Iris pigment epithelial cell (primary cell): ENCODE measurements at places on chromosomes 11 and 22.
A peak's percentile ranks its signal among the peaks of the same experiment; 100 is the strongest.

GRCh38 chr11:93512073-93512475 lies 31.1 kb downstream of the SMCO4 start:
- DNase-seq, result no peak

GRCh38 chr11:85759915-85760314 lies 51.0 kb downstream of the SYTL2 start:
- peak; percentile 86 for DNase-seq

DNA sequence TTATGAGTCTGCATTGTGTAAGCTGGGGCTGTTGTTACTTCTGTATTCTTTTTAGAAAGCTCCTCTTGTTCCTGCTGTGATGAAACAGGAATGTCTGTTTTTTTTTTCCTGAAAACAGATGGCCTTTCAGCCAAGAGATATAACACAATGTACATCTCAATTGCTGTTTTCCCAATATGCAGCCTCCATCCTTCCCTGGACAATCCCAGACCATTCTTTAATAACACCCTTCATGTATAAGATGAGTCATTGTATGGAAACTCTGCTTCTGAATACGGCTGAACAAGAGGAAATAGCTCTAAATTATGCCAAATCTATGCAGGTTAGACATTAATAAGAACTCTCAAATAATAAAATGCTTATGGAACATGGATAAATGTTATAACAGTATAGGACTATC lies 60.2 kb upstream of the LRRC4C start:
- DNase-seq, result no peak

DNA sequence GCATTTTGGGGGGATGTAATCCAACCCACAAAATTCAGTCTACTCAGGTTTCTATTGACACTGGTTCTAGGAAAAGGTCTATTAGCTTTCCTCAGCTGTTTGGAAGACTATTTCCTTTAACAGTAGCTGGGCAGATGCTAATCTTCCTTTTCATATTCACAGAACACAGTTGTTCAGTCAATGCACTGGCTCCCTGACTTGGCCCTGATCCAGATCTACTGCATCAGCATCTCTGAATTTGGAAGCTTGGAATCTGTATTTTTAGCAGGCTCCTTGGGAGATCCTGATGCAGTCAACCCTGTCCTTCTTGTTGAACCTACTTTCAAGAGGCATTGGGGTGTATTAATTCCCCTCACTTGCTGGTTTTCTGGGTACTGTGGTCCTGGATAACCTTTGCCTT lies 6.3 kb downstream of the HTATIP2 start:
- DNase-seq, result no peak

DNA sequence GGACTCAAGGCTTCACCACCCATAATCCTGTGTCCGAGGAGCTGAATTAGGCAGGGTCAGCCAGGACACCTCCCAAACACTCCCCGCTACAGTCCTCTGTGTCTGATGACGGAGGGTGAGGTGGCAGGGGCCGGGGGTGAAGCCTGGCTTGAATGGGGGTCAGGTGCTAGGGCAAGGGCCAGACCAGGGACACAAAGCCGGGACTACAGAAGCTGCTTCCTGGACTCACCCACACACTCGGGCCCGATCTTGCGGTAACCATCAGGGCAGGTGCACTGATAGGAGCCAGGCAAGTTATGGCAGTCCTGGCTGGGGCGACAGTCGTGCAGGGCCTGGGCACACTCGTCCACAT lies 2.3 kb downstream of the EFEMP2 start:
- no peak for DNase-seq

GRCh38 chr11:108369064-108369463 lies 98.3 kb downstream of the C11orf65 start:
- peak; percentile 70 for DNase-seq

- no peak for DNase-seq
Observed at GRCh38 chr11:126176853-126177470, 34.5 kb downstream of the RPUSD4 start.

GRCh38 chr11:44915621-44916020 lies 35.1 kb downstream of the TP53I11 start:
- no peak for DNase-seq

GRCh38 chr22:32922186-32922585 lies 120.7 kb downstream of the TIMP3 start:
- no peak for DNase-seq

DNA sequence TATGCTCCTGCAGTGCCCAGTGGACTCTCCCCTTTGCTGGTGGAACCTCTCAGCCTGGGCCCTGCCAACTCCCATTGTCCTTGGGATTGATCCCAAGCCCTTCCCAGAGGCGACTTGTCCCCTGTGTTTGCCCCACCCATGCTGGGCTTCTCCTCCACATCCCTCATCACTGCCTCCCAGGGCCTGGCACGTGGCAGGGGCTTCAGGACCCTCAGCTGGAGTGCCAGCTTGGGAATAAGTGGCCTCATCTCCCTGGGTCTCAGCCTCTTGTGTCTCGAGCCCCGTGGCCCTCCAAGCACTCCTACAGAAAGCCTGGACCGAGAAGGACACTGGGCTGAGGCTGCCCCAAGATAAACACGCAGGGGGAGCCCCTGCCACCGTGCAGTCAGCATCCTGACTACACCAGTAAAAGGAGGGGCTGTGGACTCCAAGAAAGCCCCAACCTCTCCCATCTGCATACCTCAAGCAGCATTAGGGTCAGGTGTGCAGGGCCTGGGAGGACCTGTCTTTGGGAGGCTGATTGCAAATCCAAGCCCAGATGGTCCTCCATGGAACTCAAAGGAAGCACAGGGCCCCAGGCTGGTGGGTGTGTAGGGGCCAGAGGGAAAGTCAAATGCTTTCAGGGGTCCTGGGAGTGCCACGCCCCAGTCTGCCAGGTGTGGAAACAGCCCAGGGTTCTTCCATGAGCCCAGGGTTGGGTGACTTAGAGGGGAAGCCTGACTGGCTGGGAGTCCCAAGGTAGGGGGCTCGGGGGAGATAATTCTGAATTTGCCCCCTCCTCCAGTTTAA lies 9.5 kb upstream of the GNAZ start:
- no peak for DNase-seq

- DNase-seq, result peak; percentile 47
Observed at GRCh38 chr11:33478111-33478573, 221.0 kb downstream of the HIPK3 start.

DNA sequence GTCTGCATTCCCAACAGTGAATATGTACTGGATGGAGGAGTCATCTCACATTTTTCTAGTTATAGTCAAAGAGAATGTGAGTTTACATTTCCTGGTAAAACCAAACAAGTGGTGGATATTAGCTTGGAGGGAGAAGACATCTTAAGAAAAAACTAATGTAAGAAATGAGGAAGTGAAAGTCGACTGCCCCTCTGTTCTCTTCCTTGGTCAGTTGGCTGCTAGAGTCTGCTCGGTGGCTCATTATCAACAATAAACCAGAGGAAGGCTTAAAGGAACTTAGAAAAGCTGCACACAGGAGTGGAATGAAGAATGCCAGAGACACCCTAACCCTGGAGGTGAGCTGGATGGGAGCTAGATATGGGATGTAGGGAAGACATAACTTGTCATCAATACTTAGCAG lies 5.8 kb downstream of the SLC22A9 start:
- DNase-seq, result no peak

DNA sequence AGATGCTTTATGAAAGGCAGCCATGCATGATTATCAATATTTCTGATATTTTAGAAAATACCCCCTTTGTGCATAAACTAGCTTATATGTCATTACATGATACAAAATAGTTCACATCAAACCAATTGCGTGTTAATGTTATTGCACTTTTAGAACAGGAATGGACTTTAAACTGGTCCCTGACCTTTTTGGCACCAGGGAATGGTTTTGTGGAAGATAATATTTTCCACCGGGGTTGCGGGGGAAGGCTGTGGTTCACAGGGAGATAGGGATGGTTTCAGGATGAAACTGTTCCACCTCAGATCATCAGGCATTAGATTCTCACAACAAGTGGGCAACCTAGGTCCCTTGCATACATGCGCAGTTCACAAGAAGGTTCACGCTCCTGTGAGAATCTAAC lies 16.5 kb upstream of the LGR4 start:
- no peak for DNase-seq

DNA sequence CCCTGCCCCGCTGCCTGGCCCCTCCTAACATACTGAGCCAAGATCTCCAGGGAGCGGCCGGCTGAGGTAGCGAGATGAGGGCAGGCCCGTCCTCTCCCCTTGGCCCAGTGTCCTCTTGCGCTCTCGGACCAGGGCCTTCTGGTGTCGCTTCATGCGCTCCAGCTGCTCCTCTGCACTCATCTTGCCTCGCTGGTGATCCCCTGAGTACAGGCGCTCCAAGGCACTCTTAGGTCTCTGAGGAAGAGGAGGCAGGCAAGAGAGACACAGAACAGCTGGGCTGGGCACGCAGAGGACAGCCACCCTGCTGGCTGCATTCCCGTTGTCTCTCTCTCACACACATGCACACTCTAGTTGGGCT lies 50.6 kb downstream of the C11orf58 start:
- DNase-seq, result no peak

- no peak for DNase-seq
Observed at GRCh38 chr22:43412808-43413795, 1.3 kb downstream of the MPPED1 start.

DNA sequence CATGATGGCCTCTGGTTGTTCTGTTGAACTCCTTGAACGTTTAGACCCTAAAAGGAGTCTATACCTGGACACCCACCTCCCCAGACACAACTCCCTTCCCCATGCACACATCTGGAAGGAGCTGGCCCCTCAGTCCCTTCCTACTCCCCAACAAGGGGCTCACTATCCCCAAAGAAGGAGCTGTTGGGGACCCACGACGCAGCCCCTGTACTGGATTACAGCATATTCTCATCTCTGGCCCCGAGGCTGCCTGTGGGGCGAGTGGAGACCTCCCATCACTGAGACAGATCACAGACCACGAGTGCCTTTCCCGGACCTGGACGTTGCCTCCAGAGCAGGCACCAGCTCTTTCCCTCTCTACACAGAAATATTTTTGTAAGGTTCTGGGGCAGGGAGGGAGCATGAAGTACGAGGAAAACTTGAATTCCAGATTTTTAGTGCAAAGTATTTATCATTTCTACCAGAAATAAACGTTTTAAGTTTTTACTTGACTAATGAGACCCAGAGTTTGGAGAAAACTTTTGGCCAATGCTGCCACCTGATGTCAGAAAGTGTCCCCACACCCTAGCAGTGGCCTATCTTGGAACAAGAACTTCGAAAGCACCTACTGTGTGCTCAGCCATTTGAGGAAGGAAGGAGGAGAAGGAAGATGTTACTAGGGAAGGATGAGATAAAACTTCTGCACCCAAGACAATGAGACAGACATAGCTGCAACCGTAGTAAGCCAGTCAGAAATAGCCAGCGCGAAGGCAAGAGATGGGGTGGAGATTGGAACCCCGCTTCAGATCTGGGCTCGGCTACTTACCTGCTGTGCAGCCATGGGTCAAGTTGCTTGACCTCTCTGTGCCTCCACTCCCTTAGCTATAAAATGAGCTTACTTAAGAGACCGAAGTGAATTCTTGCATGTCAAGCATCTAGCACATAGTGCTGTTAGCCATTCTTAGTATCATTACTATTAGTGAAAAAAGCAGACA lies 10.2 kb upstream of the POU2F3 start:
- DNase-seq, result no peak

DNA sequence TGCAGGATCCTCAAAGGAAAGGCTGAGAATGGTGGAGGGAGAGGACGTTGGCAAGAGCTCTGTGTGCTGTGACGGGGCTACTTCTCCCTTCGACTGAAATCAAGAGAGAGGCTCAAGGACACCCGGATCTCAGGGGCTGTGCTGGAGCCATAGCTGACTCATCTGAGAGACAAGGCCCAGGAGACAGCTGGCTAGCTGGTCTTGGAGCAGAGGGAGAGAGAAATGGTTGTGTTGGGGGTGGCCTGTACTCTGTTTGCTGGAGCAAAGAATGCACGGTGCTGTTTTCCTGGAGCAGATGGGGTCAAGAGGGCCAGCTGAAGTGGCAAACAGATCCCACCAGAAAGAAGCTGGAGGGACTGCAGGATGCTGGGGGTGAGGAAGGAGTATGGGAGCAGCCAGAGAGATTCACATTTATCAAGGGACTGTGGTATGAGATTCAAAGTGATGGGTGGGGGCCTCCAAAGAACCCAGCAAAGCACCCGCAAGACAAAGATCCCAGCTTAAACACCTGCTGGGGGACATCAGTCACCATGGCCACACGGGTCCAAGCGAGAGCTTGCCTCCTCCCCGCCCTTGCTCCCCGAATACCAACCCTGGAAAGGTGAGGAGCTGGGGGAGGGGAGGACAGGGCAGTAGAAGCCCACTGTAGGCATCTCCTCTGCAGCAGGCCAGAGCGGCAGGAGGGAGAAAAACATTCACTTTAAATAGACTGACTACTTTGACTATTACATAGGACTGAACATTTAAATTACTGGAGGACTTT lies 40.8 kb downstream of the MAP6 start:
- peak; percentile 81 for DNase-seq

DNA sequence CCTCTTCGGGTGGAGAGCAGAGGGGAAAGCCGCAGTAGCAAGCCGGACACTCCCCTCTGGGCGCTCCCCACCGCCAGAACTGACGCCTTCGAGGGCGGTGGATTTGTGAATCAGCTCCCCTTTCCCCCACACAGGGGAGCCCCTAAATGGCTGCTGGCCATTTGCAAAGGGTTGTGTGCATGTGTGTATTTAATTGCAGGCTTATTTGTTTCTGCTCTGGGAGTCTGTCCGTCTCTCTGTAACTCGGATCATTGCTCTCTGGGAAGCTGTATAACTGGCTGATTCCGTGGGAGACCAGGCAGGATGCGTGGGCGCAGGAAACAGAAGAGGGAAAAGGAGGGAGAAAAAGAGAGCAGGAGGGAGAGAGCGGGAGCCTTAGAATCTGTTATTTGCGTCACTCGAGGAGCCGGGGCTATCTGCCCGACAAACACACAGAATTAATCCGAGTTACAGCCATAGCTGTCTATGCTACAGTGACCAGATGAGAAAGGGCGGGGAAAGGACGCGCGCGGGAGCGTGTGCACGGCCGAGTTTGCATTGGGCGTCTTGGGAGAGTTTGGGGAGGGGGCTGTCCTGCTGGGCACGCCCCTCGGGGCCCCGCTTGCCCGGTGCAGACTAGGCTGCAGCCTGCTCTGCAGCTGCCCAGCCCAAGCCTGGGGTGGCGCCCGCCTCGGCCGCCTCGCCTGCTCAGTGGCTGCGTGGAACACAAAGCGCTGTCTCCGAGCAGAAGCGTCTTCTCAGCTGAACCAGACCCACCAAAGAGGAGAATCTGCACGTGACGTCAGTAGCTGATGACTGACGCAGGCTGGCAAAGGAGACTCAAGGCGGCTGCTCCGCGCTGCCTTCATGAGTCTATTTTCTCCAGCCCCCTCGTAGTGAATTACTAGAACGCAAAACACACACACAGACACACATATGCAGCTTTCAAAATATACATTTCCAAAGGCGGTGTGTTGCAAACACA lies 105.3 kb upstream of the HSD17B12 start:
- DNase-seq, result peak; percentile 61
